ENCODE measurements at places on chromosomes 7 and 10. TPM values are rescaled to one million over a fixed set of nuclear protein-coding genes. Genes with fewer than 3 reads are reported as not detected.

Gene NPTX2
- 1.9 TPM for polyA plus RNA-seq

Gene MAP3K8
- 6.6 TPM for polyA plus RNA-seq

GRCh38 chr10:44760513-44760912 lies 150.6 kb upstream of the TMEM72 start:
- DNase-seq = no peak

Gene CALHM3
- not detected for polyA plus RNA-seq

Gene MRLN
- 0.77 TPM for polyA plus RNA-seq

Gene TRIM50
- 0.12 TPM for polyA plus RNA-seq

DNA sequence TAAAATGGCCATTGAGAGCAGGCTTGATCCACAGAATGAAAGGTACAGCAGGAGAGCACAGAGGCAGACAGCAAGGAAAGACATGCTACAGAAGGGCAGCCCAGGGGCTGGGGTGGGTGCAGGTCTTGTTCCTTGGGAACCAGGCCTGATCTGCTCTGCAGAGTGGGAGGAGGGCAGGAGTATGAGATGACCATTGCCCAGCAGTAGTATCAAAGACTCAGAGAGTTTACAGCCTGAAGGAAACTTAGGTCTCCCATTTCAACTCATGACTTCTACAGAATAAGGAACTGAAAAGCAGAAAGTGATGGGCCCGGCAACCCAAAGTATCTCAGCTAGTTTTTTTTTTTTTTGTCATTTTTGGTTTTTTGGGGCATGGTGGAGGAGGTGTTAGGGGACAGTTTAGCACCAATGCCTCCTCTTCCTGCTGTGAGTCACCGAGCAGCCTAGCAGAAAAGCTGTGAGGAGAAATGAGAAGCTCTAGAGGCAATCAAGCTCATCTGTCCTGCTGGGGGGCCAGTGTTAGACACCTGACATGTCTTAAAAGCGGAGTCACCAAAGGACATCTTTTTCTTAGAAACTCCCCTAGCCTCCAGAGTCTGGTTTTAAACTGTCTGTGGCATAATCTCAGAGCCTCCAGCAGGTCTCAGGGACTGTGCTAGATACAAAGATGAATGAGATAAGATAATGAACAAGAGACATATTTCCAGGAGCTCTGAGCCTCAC lies 34.3 kb upstream of the HERPUD2 start:
- no peak for DNase-seq

DNA sequence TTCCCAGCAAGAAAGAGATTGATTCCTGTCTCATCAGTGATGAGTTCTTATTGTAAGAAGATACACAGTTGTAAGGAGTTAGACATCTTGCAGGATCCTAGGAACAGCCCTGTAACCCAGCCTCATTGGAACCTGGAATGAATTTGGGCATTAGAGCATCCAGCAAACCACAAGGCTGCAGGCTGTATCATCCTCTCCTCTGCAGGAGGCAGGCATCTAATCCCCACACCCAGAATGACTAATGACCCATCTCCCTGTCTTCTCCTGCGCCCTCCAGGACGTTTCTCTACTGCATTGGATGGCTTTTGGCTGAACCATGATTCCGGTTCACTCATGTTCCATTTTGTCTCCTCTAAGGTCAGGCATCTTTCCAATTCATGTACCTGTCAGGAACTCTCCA lies 233.9 kb downstream of the POU6F2 start:
- no peak for DNase-seq

- no peak for DNase-seq
Measured at GRCh38 chr7:2006921-2007381, 225.8 kb downstream of the MAD1L1 start.

Gene SLC26A3
- 0.30 TPM for polyA plus RNA-seq

Gene EXOSC1
- 34.9 TPM for polyA plus RNA-seq

DNA sequence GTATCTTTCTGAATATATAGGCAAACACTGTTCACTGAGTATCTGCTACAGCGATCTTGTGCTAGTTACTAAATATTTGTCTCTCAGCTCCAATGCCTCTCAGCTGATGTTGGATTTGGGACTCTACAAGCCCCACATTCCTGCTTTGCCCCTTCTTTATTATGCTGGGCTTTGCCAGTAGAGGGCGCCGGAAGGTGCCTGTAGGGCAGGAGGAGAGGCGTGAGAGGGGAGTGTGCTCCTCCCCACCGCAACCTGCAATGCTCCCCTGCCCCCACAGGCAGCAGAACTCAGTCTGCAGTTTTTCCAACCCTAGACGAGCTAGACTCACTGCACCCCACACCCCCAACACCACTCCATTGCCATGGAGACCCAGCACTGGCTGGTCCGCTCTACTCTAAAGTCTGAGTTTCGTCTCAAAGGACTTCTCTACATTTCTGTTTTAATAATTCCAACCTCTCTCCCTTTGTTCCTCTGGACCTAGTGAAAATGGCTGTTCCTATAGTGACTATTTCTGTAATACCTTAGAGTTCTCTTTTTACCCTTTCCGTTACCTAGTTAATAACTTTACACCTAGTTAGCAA lies 337.6 kb downstream of the CCSER2 start:
- no peak for DNase-seq

Gene ADAMTS14
- polyA plus RNA-seq = 1.3 TPM

Gene AKR1C4
- polyA plus RNA-seq = not detected

DNA sequence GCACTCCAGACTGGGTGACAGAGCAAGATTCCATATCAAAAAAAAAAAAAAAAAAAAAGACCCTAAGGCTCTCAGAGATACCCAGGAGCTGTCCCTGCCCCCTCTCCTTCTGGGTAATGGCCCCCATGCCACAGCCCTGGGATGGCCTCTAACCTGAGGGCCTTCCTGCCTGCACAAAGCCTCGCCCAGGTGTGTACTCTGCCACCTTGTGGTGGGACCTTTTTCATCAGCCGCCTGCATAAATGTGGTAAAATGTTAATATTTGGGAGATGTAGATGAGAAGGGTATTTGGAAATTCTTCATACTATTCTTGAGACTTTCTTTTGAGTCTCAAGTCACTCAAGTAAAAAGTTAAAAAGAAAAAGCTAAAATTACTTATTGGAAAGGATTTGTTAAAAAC lies 46.3 kb upstream of the RNF216 start:
- DNase-seq = no peak

- no peak for DNase-seq
Measured at GRCh38 chr7:131057015-131057793, 270.5 kb upstream of the MKLN1 start.

Gene HYAL4
- not detected for polyA plus RNA-seq

DNA sequence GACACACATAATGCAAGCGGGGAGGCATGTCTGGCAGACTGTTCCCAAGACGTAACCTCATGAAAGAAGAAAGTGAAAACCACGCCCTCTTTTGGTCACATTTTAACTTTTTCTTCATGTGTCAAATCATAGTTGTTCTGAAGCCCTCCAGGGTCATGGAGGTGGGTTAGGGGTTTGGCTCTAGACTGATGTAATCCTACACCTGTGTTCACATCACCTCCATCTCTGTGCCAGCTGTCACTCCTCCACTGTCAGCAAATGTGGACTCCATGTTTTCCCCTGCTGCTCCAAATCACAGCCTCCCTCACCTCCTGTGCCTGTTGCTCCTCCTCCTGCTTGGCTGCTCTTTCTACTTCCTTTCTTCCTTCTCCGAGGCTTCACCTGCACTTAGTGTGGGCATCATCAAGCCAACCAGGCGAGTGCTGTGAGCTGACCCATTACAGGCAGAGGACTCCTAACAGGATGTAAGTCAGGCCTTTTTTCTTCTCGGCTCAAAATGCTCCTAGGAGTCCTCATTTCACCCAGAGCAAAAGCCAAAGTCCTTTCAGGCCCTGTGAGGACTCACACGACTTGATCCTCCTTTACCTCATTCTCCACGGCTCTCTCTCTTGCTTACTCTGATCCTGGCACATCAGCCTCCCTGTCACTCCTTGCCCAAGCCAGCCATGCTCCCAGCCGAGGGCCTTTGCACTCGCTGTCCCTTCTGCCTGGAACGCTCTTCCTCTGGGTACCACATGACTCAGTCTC lies 66.4 kb upstream of the IFRD1 start:
- no peak for DNase-seq

GRCh38 chr10:3372281-3372680 lies 199.7 kb upstream of the PITRM1 start:
- no peak for DNase-seq

GRCh38 chr10:123149568-123150270 lies 1.8 kb downstream of the HMX2 start:
- no peak for DNase-seq

Gene MOGAT3
- polyA plus RNA-seq = 1.1 TPM

GRCh38 chr10:123854498-123854897 lies 37.1 kb downstream of the CPXM2 start:
- no peak for DNase-seq

- DNase-seq = no peak
Measured at GRCh38 chr7:138066954-138067394, 9.3 kb upstream of the AKR1D1 start.

Gene TPST1
- 45.8 TPM for polyA plus RNA-seq

Gene ZCWPW1
- 5.3 TPM for polyA plus RNA-seq

- DNase-seq = no peak
Measured at GRCh38 chr10:46053534-46054434, 7.7 kb upstream of the MSMB start.

DNA sequence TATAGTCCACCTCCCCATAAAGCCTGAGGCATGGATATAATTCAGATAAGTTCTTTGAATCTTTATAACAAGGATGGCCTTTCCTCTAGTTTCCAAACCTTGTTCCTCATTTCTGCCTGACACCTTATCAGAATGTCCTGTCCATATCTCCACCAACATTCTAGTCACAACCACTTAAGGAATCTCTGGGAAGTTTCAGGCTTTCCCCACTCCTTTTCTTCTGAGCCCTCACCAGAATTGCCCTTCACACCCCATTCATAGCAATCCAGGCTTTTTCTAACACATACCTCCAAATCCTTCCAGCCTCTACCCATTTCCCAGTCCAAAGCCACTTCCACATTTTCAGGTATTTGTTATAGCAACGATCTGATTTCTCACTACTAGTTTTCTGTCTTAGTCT lies 18.0 kb upstream of the DIP2C start:
- DNase-seq = no peak

GRCh38 chr10:129402459-129402858 lies 64.6 kb upstream of the MGMT start:
- no peak for DNase-seq

DNA sequence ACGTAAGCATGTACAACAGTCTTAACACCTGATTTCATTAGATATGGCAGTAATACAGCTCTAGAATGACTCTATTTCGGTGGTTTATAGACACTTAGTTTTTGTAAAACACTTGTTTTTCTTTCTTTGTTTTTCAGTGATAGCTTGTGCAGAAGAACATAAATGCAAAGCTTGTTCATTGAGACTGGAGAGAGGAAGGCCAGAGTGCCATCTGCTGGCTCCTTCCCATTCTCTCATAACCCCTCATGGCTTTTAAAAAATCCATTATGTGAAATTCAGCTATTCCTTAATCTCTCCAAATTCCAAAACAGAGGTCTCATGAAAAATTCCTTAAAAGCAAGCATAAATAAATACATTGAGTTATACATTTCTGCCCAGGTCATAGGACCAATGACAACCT lies 76.3 kb downstream of the CACNB2 start:
- DNase-seq = no peak
